ENCODE measurements at places on chromosomes 6 and 20. TPM values are rescaled to one million over a fixed set of nuclear protein-coding genes. Genes with fewer than 3 reads are reported as not detected.

- H3K4me3 ChIP-seq, result no peak overlapping the region
- H3K27ac ChIP-seq, result no peak overlapping the region
- no peak for DNase-seq
- peaks cover 66% of the 10 kb centered on the region for H3K36me3 ChIP-seq
Observed at GRCh38 chr20:47241345-47241781, 115.1 kb downstream of the ZMYND8 start.

DNA sequence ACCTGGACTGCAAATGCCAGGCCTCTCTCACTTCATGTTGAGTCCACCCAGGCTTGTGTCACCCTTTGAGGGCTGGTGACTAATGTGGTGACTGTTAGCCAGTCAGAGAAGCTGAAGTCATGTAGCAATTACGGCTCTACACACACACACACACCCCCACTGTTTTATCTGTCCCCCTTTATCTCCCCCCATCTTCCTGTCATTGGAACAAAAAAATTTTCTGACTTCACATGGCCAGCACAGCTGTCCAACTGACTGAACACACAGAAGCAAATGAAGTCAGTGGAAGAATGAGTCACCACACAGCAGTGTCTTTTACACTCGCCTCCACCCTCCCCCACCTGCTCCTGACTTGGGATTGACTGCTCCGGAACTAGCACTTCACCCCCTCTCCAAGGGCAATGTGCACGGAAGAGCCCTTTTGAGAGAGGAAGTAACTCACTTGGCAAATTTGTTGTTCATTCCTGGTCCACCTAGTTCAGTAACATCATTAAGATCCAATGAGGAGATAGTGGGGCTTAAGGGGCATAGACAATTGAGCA is 198.0 kb downstream of the RNF144B start:
- H3K4me1 ChIP-seq, result no peaks in the 10 kb centered on the region
- no peak overlapping the region for H3K27ac ChIP-seq
- H3K27me3 ChIP-seq, result no peaks in the 10 kb centered on the region
- H3K36me3 ChIP-seq, result no peaks in the 10 kb centered on the region
- DNase-seq, result no peak
- no peak overlapping the region for H3K4me3 ChIP-seq

DNA sequence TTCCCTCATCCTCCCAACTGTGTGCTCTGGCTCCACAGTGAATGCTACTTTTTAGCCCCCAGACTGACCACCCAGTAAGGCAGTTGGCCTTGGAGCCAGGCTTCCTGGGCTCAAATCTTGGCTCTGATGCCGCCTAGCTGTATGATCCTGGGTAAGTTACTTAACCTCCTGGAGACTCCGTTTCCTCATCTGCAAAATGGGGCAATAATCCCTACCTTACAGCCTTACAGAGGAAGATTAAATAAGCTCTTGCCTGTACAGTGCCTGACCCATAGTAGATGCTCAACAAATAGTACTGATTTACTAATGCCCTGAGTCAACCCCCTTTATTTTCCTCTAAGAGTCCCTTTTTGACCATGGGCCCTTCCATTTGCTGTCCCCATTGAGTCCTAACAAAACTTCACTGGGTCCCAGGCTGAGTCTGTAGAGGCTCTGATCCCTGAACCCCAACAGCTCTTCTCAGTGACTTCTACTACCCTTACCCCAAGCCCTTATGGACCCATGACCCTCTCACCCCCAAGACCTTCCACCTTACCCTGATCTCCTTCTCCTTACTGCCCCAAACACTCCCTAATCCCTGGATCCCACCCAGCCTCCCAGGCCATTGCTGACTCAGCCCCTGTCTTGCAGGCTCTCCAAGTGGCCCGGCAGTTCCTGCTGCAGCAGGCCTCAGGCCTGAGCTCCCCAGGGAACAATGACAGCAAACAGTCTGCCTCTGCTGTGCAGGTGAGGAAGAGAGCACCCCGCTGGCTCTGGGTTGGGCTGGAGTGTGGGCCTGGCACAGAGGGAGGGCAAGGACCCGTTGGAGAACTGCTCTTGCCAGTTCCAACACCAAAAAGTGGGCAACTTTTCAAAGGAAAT is 31.4 kb downstream of the FOXP4 start:
- no peak overlapping the region for H3K4me3 ChIP-seq
- H3K36me3 ChIP-seq, result no peaks in the 10 kb centered on the region
- H3K27me3 ChIP-seq, result no peaks in the 10 kb centered on the region
- peaks cover 46% of the 10 kb centered on the region for H3K4me1 ChIP-seq
- peak; percentile 79 for DNase-seq

DNA sequence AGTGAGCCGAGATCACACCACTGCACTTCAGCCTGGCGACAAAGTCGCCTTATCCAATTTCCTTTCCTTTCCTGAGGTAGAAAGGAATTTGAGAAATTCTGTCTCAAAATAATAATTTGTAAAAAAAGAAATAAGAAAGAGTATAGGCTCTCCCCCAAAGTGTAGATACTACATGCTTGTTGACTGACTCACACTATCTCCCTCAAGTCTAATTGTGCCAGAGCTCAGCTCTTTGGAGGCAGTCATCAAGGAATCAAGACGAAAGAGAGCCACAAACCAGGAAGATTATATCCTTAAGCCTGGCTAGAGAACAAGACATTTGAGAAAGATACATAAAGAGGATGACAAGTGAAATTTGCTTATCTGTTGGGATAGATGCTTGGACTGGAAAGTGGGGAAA is 3.7 kb upstream of the FKBPL start:
- H3K27ac ChIP-seq, result no peak overlapping the region
- H3K27me3 ChIP-seq, result no peaks in the 10 kb centered on the region
- no peaks in the 10 kb centered on the region for H3K36me3 ChIP-seq
- peaks cover 13% of the 10 kb centered on the region for H3K4me1 ChIP-seq

DNA sequence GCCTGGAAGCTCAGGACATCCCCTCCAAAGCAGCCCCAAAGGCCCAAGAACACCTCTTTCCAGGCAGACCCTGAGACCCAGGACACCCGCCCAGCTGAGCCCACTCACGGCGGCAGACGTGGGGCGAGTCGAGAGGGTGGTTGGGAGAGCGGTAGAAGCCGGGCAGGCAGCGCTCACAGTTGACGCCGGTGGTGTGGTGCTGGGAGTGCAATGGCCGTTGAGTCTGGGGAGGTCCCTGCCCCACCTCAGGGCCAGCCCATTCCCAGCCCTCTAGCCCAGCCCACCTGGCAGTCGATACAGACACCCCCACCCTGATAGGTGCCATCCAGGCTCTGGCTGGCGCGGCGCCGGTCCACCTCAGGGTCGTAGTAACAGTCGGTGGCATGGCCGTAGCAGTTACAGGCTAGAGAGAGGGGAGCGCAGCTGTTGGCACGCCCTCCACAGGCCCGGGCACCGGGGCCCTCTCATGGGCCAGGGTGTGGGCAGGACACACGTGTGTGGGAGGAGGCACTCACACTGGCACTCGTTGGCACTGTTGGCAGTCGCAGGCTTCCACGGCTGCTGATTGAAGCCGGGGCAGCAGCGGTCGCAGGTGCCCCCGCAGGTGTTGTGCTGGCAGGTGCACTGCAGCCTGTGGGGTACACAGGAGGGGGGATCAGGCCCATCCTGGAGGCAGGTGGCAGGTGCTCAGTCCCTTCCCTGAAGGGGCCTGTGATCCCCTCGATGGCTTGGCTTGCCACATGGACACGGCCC is 20.5 kb downstream of the LAMA5 start:
- no peak overlapping the region for H3K27ac ChIP-seq
- no peaks in the 10 kb centered on the region for H3K27me3 ChIP-seq
- DNase-seq, result peak; percentile 84
- H3K4me1 ChIP-seq, result no peaks in the 10 kb centered on the region
- H3K4me3 ChIP-seq, result no peak overlapping the region

DNA sequence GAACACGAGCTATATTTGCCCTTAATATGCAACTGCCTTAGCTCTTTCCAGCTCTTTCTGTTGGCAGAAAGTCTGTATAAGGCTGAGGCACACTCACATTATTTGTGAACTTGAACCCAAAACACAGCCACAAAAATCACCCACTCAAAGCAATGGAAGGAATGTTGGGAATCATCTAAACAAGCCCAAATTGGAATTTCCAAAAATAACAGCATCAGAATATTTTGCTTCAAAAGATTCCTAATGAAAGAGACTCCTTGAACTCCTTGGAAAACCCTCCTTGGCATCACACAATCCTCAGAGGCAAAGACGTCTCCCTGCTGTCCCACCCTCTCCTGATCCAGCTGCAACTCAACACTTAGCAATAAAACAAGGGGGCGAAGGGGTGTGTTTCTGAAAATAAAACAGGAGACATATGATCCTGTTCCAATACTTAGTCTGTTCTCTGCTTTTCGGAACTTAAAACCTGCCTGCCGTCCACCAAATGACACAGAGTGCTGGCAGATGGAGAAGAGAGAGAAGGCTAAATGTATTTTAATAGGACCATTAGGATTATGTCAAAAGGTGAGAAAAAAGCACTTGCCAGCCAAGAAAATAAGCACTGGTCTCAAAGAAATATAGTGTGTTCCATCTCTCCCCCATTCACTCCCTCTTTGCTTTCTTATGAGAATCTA is 320.7 kb upstream of the JARID2 start:
- no peaks in the 10 kb centered on the region for H3K27me3 ChIP-seq
- H3K4me3 ChIP-seq, result no peak overlapping the region
- peaks cover 14% of the 10 kb centered on the region for H3K4me1 ChIP-seq
- H3K27ac ChIP-seq, result no peak overlapping the region

- DNase-seq, result peak; percentile 79
- H3K27ac ChIP-seq, result no peak overlapping the region
- H3K4me1 ChIP-seq, result peaks cover 4% of the 10 kb centered on the region
- no peak overlapping the region for H3K4me3 ChIP-seq
- H3K36me3 ChIP-seq, result no peaks in the 10 kb centered on the region
Observed at GRCh38 chr6:17032988-17033634, 68.7 kb upstream of the STMND1 start.

GRCh38 chr6:43954311-43955131 is 172.7 kb downstream of the MRPL14 start:
- no peak overlapping the region for H3K4me3 ChIP-seq
- no peaks in the 10 kb centered on the region for H3K4me1 ChIP-seq
- no peak for DNase-seq
- no peak overlapping the region for H3K27ac ChIP-seq

GRCh38 chr20:19783966-19784401 is 25.9 kb downstream of the RIN2 start:
- DNase-seq, result peak; percentile 42
- peak overlapping the region; percentile 9 for H3K27ac ChIP-seq
- peaks cover 42% of the 10 kb centered on the region for H3K4me1 ChIP-seq
- H3K4me3 ChIP-seq, result no peak overlapping the region
- H3K27me3 ChIP-seq, result no peaks in the 10 kb centered on the region

GRCh38 chr6:17396256-17396655 is 2.9 kb downstream of the CAP2 start:
- DNase-seq, result no peak
- H3K27me3 ChIP-seq, result no peaks in the 10 kb centered on the region
- H3K36me3 ChIP-seq, result no peaks in the 10 kb centered on the region

Gene PLAGL1
- 33.7 TPM for total RNA-seq

Gene SLC35D3
- not detected for total RNA-seq

Gene HSPA1L
- 3.1 TPM for total RNA-seq

Gene ZC3H12D
- 2.8 TPM for total RNA-seq

Gene NKAIN4
- total RNA-seq, result not detected
